ENCODE measurements at places on chromosomes 11 and 22. TPM values are rescaled to one million over a fixed set of nuclear protein-coding genes. Genes with fewer than 3 reads are reported as not detected.
A peak's percentile ranks its signal among the peaks of the same experiment; 100 is the strongest.

GRCh38 chr22:23897320-23897719 is 3.1 kb downstream of the MIF start:
- ATAC-seq, result no peak

GRCh38 chr11:80146232-80146631 is 705.4 kb upstream of the TENM4 start:
- peak; percentile 43 for ATAC-seq

TRMU gene
- total RNA-seq, result 31.0 TPM

- peak; percentile 29 for ATAC-seq
Observed at GRCh38 chr22:42902875-42903510, 45.9 kb upstream of the ARFGAP3 start.

DNA sequence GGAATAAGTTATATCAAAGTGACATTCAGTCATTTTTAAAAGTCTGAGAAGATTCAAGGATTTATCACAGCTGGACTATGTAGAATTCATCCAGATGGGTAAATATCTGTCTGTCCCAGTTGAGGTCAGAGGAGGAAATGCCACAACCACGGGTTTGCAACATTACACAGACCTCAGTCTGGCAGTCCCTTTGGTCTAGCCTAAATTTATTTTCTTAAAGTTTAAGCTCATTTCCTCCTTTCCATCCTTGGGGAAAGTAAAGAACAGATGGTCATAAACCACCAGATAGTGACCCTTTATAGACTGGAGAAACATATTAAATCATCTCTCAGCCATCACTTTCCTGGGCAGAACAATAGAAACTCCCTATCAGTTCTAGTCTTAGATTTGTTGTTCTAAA is 238.4 kb upstream of the DDI1 start:
- ATAC-seq, result no peak

All from motor neuron (in vitro differentiated cells).